ENCODE measurements at places on chromosomes 5 and 9.

- peak; percentile 66 for DNase-seq
Observed at GRCh38 chr9:131982671-131983239, 96.9 kb downstream of the MED27 start.

DNA sequence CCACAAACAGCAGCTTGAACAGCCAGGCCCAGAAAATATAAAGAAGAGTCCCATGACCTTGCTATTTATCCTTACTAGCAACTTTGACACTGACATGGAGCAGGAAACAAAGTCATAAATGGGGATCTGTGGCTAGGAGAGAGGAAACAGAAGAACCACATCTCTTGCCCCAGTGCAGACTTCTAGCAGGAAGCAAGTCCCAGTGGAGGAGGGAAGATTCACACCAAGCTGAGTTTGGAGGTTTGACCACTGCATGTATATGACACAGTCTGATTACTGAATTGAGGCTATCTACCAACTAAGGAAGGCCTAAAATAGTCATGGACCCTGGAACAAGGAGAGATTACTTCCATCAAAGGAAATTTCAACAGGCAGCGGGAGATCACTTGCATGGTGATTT, 51.4 kb downstream of the CDH6 start:
- DNase-seq: no peak

DNA sequence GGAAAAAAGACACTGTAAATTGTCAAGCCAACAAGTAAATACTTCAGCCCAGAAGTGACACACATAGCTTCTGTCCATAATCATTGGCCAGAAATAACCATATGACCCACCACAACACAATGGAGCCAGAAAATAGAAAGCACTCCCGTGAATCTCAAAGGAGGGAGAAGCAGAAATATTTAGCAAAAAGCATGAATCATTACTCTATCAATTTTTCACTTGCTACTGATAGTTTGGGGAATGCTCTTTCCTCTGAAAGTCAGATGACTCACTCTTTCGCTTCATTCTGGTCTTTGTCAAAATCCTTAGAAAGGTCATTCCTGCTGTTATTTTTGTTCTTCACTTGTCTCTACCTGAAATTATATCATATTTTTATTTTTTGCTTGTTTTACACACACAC, 312.6 kb downstream of the TMEM232 start:
- DNase-seq: no peak

DNA sequence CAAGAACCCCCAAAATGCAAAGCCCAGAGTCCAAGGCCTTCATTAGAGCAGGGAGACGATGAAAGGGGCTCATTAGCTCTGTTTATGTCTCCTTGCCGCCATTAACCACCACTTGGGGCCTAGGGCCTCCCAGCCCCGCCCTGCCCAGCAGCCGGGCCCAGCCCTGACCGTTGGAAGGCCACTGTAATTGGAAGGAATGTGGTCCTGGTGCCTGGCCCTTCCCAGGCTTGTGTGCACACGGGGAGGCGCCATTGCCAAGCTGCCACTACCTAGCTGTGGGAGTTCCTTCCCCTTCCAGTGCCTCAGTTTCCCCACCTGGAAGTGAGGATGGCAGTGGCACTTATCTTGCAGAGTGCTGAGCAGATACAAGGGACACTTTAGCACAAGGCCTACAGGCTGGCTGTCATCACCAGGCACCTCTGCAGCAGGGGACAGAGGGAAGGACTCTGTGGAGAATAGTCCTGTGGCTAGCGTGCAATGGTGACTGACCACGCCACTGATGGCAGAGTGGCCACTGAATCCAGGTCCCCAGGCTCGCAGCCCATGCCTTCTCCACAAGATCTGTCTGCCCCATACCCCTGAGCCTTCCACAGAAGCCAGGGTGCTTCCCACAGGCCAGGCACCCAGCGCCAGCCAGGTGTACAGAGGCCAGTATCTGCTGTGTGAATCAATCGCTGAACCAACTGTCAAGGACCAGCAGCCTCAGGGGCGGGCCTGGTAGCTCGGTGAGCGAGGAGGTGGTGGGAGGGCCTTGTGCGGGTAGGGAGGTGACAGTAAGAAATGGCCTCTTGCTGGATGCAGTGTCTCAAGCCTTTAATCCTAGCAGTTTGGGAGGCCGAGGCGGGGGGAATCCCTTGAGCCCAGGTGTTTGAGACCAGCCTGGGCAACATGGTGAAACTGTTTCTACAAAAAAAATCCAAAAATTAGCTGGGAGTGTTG, 20.8 kb downstream of the GBGT1 start:
- DNase-seq: no peak

DNA sequence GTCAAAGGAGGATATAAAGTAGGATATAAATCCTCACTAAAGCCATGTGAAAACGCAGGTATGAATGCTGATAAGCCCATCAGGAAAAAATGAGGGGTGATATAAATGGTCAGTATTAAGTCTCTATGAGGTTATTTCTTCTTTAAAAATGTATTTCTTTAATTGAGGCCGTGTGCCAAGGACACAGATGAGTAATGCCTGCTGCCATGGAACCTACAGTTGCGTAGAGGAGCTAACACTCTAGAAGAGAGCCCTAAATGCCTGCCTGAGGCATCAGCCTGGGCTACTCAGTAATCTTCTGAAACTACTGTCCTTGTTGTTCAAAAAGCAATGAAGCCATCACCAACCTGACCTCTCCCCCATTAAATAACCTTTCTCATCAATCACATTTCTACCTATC, 84.9 kb downstream of the KLHL3 start:
- no peak for DNase-seq

GRCh38 chr9:88005240-88005639, 30.9 kb upstream of the CDK20 start:
- DNase-seq: peak; percentile 26

GRCh38 chr9:115596021-115596745, 478.2 kb upstream of the TNC start:
- peak; percentile 83 for DNase-seq

- no peak for DNase-seq
Observed at GRCh38 chr9:27528886-27529315, 713 bp downstream of the MOB3B start.

GRCh38 chr5:170446365-170446764, 57.2 kb upstream of the KCNMB1 start:
- no peak for DNase-seq

GRCh38 chr9:92642564-92642963, 27.4 kb downstream of the IPPK start:
- no peak for DNase-seq

GRCh38 chr5:14914623-14915260, 43.2 kb upstream of the ANKH start:
- peak; percentile 66 for DNase-seq

DNA sequence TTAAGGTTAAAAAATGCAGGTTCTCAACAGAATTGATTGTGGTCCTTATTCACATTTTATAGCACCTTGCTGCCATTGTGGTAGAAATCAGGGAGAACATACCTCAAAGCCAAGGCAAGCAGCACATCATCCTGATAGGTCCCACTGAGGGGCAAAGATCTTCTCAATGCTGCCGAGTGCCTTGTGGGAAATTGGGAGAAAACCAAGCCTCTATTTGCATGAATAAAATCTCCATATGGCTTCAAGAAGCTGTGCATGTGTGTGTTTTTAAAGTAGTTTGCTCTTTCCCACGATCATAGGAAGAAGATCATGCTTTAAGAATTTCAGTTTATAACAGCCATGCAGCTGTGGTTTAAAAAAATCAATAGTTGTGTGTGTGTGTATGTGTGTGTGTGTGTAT, 216.9 kb upstream of the FBXL7 start:
- no peak for DNase-seq

GRCh38 chr5:108942701-108943100, 195.0 kb downstream of the FER start:
- no peak for DNase-seq

GRCh38 chr9:77453825-77454647, 194.1 kb downstream of the GNA14 start:
- no peak for DNase-seq

DNA sequence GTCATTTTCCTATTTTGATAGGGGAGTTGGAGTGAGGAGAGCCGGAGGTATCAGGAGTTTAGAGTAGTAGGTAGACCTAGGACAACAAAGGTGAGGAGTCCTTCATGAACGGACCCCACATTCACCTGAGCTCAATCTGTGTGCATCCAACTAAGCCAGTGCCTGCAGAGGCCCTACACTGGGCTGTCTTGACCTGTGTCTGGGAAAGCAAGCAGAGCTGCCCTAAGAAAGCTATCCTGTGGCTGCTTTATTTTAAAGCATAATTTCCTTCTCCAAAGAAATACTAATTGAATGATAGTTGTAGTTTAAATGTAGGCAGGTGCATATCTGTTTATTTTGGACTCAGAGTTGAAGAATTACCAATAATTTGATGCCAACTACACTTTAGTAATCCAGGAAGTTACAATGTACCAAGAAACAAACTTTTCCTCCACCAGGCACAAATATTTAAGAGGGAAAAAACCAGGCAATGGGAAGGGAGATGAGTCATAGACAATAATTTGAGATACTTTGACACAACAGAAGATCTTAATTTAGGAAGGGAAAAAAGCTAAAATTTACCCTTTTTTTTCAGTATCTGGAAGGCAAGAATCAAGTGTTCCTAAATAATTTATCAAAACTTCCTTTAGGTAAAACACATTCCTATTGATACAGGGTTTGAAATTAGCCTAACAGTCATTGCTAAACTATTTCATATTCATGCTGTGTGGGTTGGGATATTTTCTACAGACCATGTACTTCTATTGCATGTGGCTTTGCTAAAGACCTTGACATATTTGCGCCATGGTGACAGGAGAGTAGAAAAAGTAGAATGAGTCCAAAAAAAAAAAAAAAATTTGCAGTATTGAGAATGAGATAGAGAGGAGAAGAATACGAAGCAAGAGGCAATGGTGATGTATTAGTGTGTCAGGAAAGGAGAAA, 376.6 kb upstream of the TUSC1 start:
- peak; percentile 68 for DNase-seq

GRCh38 chr5:109455598-109456096, 45.9 kb upstream of the PJA2 start:
- peak; percentile 96 for DNase-seq

- no peak for DNase-seq
Observed at GRCh38 chr5:169670769-169671525, 33.9 kb downstream of the DOCK2 start.

- no peak for DNase-seq
Observed at GRCh38 chr5:163540696-163541095, 35.3 kb downstream of the MAT2B start.

DNA sequence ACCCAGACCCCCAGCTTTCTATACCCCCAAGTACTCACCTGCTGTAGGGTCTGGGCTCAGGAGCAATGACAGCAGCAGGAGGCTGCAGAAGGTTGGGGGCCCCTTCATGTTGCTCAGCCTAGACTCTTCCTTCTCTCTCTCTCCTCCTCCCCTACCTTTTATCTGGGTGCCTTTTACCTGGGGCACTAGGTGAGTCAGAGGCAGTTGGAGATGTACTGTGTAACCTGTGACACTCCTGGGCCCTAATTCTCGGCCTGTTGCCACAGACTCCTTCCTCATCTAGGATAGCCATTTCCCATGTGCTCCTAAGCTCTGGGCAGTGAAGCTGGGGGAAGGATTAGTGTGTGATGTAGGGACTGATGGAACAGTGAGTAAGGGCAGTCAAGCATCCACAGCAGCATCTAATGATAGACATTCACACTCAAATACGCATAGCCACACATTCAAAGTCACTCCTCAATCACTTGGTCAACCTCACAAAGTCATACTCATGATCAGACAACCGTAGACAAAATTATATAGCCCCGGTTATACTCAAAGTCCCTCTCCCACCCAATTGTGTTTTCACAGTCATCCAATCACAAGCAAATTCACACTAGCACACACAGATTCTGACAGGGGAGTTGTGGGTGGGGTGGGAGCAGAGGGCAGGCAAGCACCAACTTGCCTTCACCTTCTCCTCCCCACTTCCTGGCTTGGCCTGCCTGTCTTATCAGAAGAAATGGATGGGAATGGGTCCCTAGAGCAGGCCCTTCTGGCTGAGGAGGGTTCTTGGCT, at the start of gene CCL27:
Gene CCL27 (minus strand): TSS at position 132 of the 777 bp plus-strand sequence. CDS start 24 bp downstream, at position 108.
- no peak for DNase-seq

All from A172 (cell line).